ENCODE measurements at places on chromosomes 6 and 20.

DNA sequence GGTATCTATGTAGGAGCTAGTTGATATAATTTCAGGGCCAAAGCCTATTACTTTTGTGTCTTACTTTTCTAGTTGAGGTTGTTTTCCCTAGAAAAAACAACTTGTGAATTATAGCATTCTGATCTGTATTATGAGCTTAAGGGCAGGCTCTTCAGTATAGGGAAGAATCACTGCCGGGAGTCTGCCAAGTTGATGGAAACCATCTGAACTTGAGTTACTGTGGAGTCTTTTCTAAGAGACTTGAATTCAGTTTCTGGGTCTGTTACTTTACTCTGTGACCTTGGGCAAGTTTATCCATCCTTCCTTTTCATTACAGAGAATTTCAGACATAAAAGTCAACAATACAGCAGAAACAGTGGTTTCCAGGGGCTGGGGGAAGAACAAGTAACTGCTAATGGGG is 2.1 kb upstream of the CASS4 start:
- DNase-seq: no peak

DNA sequence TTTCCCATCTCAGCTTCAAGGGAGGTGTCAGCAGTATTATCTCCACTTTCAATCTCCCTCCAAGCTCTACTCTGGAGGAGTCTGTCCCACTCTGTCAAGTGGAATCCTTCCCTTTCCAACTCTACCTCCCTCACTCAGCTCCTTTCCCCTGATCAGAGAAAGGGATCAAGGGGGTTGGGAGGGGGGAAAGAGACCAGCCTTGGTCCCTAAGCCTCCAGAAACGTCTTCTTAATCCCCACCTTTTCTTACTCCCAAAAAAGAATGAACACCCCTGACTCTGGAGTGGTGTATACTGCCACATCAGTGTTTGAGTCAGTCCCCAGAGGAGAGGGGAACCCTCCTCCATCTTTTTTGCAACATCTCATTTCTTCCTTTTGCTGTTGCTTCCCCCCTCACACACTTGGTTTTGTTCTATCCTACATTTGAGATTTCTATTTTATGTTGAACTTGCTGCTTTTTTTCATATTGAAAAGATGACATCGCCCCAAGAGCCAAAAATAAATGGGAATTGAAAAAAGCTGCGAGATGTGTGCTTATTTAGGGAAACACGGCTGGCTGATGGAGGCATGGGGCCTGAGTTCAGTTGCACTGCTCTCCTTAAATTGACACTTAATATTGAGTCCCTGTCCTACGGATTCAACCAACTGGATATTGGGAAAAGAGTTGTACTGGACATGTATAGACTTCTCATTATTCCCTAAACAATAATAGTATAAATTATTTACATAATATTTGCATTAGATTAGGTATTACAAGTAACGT is 4.9 kb downstream of the TUBB start:
- no peak for DNase-seq

DNA sequence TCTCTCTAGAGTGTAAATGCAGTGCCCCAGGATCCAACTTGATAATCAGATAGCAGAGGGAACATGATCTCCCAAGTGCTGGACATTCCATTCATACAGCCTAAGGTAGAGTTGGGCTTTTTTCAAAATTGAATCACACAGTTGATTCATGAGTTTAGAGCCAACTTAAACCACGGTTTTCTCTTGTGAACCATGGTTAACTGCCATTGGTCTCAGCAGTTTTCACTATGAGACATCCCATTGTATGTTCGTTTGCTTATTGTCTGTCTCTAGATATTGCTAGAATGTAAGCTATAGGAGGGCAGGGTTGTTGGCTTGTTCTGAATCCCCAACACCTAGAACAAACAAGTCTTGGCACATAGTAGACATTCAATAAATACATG is 37.2 kb upstream of the TAF8 start:
- no peak for DNase-seq

DNA sequence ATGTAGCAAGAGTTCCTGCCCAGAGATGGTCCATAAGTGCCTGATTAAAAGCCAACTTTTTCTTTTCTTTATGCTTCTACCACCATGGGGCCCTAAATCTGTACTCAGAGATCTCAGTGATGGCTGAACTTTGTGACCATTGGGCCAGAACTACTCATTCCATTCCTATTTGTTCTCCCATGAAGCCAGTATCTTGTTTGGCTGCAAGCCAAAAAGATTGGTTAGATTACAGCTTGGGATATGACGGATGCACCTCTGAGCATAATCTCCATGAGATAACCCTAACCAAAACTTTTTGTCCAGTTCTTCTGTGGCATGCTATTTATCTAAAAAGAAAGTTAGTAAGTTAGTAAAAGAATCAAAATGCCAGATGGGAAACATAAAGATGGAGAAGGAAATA is 72.2 kb downstream of the PLCB4 start:
- DNase-seq: no peak

GRCh38 chr6:125307150-125307838 is 5.5 kb upstream of the HDDC2 start:
- DNase-seq: no peak

DNA sequence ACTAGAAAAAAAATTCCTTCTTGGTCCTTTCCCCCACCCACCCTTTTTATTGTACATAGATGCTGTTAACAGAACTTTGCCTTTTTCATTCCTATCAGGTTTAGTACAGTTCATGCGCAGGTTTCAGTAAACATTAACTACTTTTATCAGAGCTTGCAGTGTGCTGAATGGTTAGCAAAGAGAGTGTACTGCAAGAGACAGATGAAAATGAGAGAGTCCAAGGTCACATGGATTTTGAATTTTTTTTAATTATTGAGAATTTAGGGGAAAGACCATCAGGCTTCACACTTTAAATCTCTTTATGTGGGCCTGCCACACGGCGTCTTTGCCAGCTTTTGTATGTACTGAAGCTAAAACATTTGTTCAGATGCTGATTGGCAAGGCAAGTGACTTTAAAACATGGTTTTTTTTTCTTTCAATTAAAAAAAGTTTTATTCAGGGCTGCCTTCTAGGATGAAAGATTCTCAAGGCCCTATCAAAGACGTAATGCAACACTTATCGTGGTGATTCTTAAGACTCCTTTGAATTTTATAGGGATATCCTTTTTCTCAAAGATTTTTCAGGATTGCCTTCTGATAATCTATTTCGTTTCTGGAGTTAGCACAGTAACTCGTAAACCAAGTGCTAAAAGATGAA is 32.2 kb downstream of the RREB1 start:
- DNase-seq: no peak

GRCh38 chr6:12009180-12009685 is 2.9 kb upstream of the HIVEP1 start:
- no peak for DNase-seq

GRCh38 chr6:82415820-82416219 is 52.2 kb downstream of the TPBG start:
- no peak for DNase-seq

DNA sequence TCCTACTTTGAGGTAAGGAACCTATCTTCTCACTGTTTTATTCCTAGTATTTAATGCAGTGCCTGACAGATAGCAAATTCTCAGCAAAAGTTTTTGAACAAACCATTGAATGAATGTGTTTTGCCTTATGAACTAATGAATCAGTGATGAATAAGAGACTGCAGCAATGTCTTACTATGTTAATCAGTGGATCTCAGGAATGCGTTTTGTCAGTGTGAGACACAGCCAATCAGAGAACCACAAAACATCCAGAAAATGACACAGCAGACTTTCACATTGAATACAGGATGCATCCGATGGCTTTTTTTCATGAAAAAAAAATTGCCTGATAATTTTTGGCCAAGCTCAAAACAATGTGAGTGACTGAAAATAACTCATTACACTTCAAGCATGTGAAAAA is 270.5 kb downstream of the BMP2 start:
- no peak for DNase-seq

DNA sequence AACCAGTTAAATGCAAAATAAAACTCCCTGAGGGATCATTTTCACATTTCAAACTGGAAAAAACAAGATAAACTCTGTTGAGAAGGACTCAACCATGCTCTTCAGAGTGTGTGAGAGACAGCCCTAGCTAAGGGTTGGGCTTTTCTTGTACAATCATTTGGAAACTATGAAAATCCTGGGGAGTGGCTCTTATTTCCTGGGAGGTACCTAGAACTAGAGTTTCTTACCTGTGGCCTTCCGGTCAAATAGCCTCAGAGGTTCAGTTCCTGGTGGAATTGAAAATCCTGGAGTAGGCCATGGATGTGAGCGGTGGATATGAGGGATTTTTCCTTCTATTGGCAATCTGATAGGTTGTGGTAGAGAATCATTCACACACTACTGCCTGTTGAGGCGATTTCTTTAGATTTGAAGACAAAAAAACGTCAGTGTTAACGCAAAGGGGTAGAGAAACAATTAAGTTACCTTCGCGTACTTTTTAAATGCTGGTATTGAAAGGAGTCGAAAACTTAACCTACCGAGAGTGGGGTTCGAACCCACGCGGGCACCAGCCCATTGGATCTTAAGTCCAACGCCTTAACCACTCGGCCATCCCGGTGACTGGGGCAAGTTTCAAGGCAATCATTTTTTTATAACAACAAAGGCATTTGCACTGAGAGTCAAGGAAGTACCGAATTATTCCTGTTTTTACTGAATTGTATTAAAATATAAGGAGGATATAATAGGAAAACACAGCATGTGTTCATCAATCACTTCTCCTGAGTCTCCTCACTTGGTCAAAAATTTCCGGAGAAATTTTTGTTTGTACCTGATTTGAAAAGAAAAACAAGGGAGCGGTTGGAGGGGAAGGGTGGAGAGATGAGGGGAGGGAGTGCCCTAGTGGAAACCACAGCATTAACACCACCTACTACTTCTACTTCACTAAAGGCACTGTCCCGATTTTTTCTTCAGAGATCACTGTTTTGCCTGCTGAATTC is 191.3 kb downstream of the OR2B2 start:
- DNase-seq: no peak

DNA sequence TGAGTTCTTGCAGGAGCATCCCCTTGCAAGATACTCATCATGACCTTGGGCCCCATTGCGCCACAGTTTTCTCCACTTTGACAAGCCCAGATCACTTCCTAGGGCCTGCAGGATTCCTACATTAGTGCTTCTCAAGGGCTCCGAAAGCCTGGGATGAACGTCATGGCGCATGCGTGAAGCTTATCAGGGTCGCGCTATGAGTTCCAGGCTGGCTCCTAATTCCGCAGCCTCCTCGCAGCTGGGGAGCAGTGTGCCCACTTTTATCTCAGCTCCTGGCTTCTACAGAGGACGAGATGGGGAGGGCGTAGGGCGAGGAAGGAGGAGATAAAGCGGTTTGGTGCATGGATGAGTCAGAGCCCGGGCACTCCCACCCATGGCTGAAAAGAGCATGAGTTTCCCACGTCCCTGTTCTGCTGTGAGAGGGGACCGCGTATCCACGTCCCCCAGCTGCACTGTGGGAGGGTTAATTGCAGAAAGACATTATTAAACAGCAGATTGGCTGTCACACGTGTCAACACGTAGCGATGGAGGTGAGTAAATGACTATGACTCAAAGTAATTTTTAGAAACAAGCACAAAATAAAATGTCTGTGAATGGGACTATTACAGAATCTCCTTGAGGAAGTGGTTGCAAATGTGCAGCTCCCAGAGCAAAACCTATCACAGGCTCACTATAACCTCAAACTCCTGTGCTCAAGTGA is 72.9 kb upstream of the DSP start:
- DNase-seq: no peak

GRCh38 chr6:111502154-111502553 is 19.1 kb upstream of the REV3L start:
- DNase-seq: no peak

GRCh38 chr20:63804308-63804636 is 26.8 kb downstream of the ZBTB46 start:
- no peak for DNase-seq

DNA sequence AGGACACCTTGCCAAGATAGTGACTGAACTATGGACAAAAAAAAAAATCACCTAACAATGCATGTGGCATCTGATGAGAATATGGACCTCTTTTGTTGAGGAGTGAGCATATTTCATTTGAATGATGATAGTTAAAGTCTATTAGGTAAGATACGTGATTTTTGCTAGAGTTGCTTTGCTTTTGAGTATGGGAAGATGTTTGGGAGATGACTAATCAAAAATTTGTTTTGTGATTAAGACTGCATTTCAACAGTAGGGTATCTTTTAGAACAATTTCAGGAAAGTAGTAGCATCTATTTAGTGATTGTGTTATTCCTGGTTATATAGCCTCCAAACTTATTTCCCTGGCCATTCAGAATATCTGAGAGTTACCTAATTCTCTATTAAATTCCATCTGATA is 878.6 kb upstream of the CITED2 start:
- DNase-seq: no peak

DNA sequence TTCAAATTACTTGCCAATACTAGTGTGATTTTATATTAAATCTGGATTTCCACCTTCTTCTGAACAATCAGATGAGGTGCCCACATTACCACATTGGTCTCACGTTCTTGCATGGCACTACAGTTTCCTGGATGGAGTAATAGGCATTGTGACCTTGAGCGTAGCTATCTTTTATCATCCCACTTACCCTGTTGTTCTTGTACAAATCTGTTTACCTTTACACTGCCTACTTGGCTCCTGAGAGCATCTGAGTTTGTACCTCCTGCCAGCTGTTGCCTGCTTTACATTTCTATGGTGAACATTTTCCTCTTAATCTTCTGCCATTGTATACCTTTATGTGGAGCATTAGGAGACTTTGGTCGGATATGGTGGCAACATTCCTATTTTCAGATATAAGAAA is 90.7 kb downstream of the AKAP7 start:
- DNase-seq: no peak

GRCh38 chr6:129183681-129184301 is 300.9 kb downstream of the LAMA2 start:
- no peak for DNase-seq

DNA sequence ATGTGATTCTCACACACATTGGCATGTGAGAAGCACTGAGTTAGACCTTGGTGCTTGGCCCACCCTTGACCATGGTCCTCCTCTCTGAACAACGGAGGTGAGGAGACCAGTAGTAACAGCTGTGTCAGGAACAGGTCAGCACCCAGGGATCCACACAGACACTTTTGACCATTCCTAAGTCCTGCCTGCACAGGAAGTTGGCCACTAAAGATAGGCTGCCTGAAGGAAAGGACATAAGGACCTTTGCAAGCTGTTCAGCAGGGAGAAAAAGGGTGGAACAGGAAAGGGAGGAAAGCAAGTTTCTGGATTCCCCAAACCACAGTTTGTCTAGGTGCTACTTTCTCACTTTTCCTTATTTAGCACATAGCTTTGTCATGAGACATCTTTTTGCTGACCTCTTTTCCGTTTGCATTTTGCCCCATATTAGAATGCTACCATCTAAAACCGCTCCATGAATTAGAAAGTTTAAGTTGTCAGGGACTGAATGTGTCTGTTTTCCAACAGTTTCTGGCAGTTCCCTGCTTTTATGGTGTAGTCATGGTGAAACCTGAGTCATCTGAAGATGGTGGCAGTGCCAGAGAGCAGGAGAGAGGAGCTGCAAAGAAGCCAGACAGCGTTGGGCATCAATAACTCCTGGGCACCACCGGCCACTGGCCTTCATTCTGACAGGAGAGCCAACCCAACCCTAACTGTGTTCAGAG is 1.1 kb upstream of the CD109 start:
- DNase-seq: no peak
